Type B pancreatic cell (in vitro differentiated cells): ENCODE measurements at places on chromosomes 3 and 15. TPM values are rescaled to one million over a fixed set of nuclear protein-coding genes. Genes with fewer than 3 reads are reported as not detected.

DNA sequence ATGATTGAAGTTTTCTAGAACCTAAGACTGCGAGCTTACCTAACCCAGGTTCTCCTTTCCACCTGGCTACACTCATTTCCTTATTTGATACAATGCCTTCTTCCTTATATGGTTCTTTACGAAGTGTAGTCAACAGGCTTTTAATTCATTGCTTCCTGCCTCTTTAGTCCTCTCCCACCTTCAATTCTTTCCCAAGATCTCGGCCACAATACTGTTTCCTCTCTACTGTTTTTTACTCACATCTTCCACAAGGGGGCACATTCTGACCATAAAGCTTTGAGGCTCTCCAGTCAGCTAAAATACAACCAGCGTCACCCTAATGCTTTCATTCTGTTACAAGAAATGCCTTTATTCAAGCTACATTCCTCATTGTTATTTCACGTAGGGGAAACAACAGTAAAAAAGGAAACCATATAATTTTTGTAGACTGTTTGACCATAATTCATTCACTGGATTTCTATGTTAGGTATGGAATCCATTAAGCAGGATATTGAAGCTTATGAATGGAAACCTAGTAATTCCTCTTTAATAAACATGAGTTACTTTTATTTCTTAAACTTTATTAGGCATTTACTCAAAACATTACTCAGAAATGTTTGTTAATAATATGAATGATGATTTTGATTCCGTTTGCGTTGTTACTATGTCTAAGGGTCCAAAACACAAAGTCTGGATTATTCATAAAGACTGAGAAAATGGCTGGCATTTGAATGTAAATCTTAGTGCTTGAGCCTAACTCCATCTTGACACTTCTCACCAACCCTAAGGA lies 29.5 kb upstream of the VEPH1 start:
- peaks cover 4% of the 10 kb centered on the region for H3K4me1 ChIP-seq
- no peak overlapping the region for H3K4me3 ChIP-seq
- no peaks in the 10 kb centered on the region for H3K36me3 ChIP-seq
- no peaks in the 10 kb centered on the region for H3K27me3 ChIP-seq
- no peak for DNase-seq
- no peak overlapping the region for H3K27ac ChIP-seq

- DNase-seq, result peak; percentile 68
- H3K27me3 ChIP-seq, result peaks cover 9% of the 10 kb centered on the region
- no peak overlapping the region for H3K27ac ChIP-seq
- H3K4me1 ChIP-seq, result peaks cover 8% of the 10 kb centered on the region
These were observed 285.9 kb downstream of the XXYLT1 start for GRCh38 chr3:194985031-194985578.

DNA sequence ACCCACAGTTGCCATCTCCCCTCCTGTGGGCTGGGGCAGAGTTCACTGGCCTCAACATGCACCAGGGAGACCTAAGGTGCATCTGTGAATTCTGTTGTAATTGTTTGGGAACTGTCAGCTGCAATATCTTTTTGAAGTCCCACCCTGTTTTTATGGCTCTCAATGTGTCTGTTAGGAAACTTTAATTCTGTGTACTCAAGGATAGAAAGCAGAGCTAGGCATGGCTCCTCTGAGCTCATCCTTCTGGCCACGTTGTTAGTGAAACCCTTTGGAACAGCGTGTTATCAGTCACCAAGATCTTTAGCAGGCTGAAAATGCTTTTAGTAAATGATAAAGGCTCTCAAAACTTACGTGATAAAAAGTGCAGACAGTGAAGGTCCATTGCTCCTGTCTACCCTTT lies 33.6 kb upstream of the MTMR10 start:
- no peak for DNase-seq
- H3K4me3 ChIP-seq, result peak overlapping the region; percentile 13
- H3K27me3 ChIP-seq, result no peaks in the 10 kb centered on the region
- H3K27ac ChIP-seq, result peak overlapping the region; percentile 70
- peaks cover 25% of the 10 kb centered on the region for H3K4me1 ChIP-seq
- H3K36me3 ChIP-seq, result no peaks in the 10 kb centered on the region

DNA sequence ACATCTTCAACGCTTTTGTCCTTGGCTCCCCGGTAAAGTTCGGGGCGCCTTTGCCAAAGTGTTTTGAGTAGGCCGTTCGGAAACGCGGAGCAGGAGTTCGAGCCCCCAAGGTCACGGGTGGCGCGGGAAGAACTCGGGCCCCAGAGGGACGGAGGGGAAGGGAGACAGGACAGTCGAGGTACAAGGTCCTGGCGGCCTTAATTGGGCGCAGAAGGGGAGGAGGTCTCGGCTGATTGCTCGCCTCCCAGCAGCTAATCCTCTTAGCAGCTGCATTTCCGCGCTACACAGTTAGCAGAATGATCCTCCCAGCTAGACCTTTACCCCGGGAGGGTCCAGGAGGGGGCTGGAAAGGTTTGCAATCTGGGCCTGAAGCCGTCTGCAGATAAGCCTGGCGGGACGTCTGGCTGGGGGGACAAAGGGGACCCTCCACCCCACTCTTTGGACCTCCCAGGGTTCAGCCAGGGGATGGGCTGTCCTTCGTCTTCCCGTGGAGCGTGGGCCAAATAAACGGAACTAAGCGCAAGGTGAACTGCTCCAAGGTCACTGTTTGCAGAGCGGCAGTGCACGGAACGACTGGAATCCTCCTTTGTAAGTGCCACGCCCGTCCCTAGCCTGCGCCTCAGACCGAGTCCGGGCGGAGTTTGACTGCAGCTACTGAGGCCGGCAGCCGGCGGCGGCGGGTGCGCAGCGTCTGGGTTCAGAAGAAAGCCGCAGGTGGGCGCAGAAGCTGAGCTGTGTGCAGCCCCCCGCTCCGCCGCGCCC lies 7.2 kb downstream of the EOMES start:
- H3K27me3 ChIP-seq, result peaks cover 94% of the 10 kb centered on the region
- no peaks in the 10 kb centered on the region for H3K36me3 ChIP-seq

DNA sequence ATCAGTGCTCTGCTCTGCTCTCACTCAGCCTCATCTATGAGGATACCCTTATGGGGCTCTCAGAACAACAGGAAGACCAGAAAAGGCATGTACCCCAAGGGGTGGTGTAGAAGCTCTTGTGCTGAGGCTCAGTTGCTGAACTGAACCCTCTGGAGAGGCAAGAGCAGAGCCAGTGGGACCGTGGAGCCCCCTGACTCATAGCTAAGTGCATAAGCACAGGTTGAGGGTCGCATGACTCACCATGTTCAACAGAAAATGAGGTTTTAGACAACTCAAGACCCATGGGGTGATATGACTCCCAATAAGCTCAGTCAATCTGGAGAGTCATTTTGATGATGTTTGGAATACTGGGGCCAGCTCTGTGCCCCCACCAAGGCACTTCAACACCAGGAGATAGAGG lies 37.3 kb downstream of the CRYGS start:
- H3K27me3 ChIP-seq, result peaks cover 21% of the 10 kb centered on the region
- H3K36me3 ChIP-seq, result no peaks in the 10 kb centered on the region
- no peak overlapping the region for H3K27ac ChIP-seq
- no peak overlapping the region for H3K4me3 ChIP-seq
- H3K4me1 ChIP-seq, result peaks cover 11% of the 10 kb centered on the region

GRCh38 chr3:129793942-129794310 lies 99.6 kb downstream of the TMCC1 start:
- peaks cover 23% of the 10 kb centered on the region for H3K4me1 ChIP-seq
- peak overlapping the region; percentile 91 for H3K4me3 ChIP-seq
- no peaks in the 10 kb centered on the region for H3K27me3 ChIP-seq

DNA sequence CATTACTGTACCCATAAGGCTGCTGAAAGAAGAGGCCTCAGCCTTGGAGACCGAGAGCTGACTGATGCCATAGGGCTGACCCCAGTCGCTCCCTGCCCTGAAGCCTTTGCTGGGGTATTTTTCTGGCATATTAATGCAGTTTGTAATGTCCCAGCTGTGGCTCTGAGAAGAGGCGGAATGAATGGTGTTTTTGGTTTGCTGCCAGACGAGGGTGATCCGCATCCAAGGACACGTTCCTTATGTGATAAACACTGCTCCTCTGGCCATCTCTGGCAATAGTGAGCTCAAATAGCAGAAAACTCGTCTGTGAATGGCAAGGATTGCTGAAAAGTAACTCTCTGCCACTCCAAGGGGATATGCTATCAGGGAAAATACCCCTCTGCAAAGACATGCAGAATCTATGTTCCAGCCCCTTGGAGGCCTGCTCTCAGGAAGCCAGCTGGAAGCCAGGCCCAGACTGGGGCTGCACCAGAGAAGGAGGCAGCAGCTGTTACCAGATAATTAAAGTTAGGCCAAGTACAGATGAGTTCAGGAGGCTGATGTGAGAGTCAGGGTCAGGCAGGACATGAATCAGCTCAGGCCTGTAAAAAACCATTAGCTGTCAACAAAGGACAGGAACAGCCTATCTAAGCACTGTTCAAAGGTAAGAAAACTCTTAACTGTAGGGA lies 28.9 kb upstream of the KLHL6 start:
- peaks cover 11% of the 10 kb centered on the region for H3K4me1 ChIP-seq
- peaks cover 3% of the 10 kb centered on the region for H3K36me3 ChIP-seq
- no peak overlapping the region for H3K4me3 ChIP-seq
- no peak overlapping the region for H3K27ac ChIP-seq

DNA sequence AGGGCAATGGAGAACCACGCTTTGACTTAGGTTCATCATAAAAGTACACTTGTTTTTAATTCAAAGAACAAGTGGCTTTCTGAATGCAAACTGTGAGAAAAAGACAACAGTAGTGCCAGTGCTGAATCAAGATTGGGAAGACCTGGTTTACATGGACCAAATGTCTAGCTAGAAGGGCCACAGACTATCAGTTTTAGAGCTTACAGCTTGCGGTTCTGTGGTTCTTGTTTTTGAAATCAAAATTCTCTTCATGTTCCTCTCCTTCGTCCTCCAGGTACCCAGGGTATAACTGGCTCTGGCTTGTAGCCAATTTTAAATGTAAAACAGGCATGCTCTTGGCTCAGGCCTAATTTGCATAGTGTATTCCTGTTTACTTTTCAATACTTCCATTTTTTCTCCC lies 124.6 kb downstream of the TGFBR2 start:
- DNase-seq, result no peak
- H3K36me3 ChIP-seq, result no peaks in the 10 kb centered on the region
- no peak overlapping the region for H3K27ac ChIP-seq
- H3K4me1 ChIP-seq, result no peaks in the 10 kb centered on the region
- H3K27me3 ChIP-seq, result no peaks in the 10 kb centered on the region

DNA sequence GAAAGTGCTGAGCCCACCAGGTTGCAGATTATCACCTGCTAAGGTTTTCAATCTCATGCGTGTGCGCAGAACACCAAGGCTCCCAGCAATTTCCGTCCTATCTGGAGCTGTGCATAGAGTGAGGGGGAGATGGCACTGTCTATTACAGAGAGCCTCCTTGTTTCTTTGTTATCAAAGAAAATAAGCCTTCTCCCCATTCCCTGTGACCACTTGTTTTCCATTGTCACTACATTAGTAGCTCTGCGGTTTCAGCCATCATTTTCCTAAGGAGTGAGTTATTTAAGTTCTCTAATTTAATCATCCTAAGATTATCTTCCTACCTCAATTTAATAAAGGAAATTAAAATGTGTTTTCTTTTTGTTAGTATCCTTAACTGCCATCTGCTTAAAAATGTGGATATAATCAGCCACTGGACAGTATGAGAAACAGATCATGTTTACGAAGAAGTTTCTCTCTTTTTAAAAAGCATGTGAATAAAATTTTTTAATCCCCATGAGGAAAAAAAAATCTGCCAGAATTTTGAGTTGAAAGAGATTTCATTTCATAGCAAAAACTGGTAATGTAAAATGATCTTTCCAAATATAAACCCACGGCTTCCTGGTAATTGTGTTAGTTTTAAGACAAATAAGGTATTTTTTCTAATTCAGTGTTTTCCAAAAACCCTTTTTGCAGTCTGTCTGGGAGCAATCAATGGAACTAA lies 172.3 kb upstream of the UBE2E1 start:
- no peaks in the 10 kb centered on the region for H3K36me3 ChIP-seq
- no peak overlapping the region for H3K4me3 ChIP-seq
- H3K27me3 ChIP-seq, result no peaks in the 10 kb centered on the region
- peaks cover 4% of the 10 kb centered on the region for H3K4me1 ChIP-seq
- DNase-seq, result no peak

- no peak overlapping the region for H3K27ac ChIP-seq
- no peaks in the 10 kb centered on the region for H3K27me3 ChIP-seq
- no peak for DNase-seq
- H3K36me3 ChIP-seq, result no peaks in the 10 kb centered on the region
- H3K4me3 ChIP-seq, result no peak overlapping the region
These were observed 385.3 kb upstream of the TPRG1 start for GRCh38 chr3:188786424-188786823.

DNA sequence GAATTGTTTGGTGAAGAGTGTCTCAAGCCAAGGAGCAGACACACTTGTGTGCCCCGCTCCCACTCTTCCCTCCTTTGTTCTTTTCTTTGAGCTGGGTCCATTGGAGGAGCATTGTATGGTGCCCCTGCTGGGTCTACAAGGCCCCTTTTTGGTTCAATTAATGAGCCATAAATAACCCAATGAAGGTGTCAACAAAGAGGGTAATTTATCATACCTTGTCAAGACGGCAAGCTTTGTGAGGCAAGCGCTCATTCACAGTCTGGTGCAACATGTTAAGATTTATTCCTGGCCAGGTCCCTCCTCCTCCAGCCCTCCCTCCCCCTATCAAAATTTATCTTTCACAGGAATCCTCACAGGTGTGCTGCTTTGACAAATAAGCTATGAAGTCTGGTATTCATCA lies 300.1 kb downstream of the RORA start:
- H3K27ac ChIP-seq, result no peak overlapping the region
- H3K27me3 ChIP-seq, result peaks cover 11% of the 10 kb centered on the region
- H3K36me3 ChIP-seq, result no peaks in the 10 kb centered on the region
- H3K4me3 ChIP-seq, result no peak overlapping the region

- H3K27ac ChIP-seq, result no peak overlapping the region
- peaks cover 4% of the 10 kb centered on the region for H3K4me1 ChIP-seq
- H3K4me3 ChIP-seq, result no peak overlapping the region
- no peak for DNase-seq
- no peaks in the 10 kb centered on the region for H3K27me3 ChIP-seq
These were observed 76.7 kb upstream of the LPP start for GRCh38 chr3:188077160-188077799.

- H3K27ac ChIP-seq, result no peak overlapping the region
- H3K4me3 ChIP-seq, result no peak overlapping the region
- no peaks in the 10 kb centered on the region for H3K27me3 ChIP-seq
- DNase-seq, result no peak
- no peaks in the 10 kb centered on the region for H3K4me1 ChIP-seq
- H3K36me3 ChIP-seq, result no peaks in the 10 kb centered on the region
These were observed 437.2 kb downstream of the SI start for GRCh38 chr3:164641071-164641470.

Gene LRRC31
- 1.4 and 1.7 TPM in 2 replicates for total RNA-seq

Gene IGSF11
- total RNA-seq, result 2.3 and 2.4 TPM in 2 replicates

Gene FHIT
- total RNA-seq, result 6.9 and 11.7 TPM in 2 replicates

Gene ACTC1
- total RNA-seq, result 0.52 and 19.7 TPM in 2 replicates

Gene DISP2
- 1.5 and 1.8 TPM in 2 replicates for total RNA-seq

Gene ATP13A5
- total RNA-seq, result not detected in 2 replicates

Gene P2RY13
- total RNA-seq, result not detected in 2 replicates

Gene IFT80
- total RNA-seq, result 29.5 and 40.8 TPM in 2 replicates

Gene TTC21A
- 9.8 and 10.3 TPM in 2 replicates for total RNA-seq

Gene GPR62
- total RNA-seq, result 0.17 TPM in 1 of 2 replicates, not detected in the other
